Foreskin fibroblast (primary cell): ENCODE measurements at places on chromosomes 2 and 18.

- no peak for DNase-seq
These were observed 4.7 kb downstream of the BUB1 start for GRCh38 chr2:110673201-110673600.

- DNase-seq: peak; percentile 39
These were observed 25.7 kb upstream of the ACAA2 start for GRCh38 chr18:49839012-49839411.

GRCh38 chr2:54572636-54573536, 116.8 kb downstream of the SPTBN1 start:
- DNase-seq: peak; percentile 23

DNA sequence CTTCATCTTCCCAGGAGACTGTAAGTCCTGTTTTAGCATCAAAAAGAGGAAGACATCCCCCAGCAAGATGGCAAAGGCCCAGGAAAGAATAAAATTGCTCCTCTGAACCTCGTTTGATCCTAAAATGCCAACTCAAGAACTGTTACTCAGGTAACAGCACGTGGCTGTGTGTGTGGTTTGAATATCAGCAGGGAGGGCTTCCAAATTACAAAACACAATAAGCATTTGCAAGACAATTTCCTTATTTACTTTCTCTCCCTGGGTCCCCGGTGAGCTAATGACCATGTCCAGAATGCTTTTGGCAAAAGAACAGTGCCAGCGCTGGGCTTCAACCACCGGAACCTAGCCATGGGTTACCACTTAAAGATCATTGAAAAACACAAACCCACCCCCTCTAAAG, 163.6 kb downstream of the C1D start:
- DNase-seq: no peak

DNA sequence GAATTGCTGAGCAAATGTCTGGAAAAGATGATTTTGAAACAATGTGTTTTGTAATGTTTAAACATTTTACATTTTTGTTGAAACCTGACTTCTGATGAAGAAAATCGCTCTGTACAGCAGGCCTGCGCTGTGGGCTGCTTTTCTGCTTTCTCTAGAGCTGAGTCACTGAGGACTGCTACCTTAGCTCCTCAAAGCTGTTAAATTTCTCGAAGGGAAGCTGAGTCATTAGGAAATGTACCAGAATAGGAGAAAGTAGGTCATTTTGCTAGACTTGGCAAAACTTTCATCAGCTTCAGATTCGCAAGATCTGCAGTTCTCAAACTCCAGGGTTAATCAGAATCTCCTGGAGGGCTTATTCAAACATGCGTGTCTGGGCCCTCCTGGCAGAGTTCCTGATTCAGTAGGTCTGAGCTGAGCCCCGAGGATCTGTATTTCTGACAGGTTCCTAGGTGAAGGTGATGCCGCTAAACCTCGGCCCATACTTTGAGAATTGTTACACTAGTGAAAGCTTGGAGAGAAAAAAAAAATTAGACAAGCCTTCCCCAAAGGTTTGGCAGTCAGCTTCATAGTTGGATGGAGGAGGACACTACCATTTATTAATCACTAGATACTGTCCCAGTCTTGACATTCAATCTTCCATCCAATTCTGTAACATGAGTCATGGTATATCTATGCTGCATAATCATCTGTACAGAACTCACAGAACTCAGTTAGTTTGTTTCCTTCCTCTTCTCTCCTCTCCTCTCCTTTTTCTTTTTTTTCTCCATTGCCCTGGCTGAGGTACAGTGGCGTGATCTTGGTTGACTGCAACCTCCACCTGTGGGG, 297.6 kb downstream of the PARD3B start:
- DNase-seq: peak; percentile 91

DNA sequence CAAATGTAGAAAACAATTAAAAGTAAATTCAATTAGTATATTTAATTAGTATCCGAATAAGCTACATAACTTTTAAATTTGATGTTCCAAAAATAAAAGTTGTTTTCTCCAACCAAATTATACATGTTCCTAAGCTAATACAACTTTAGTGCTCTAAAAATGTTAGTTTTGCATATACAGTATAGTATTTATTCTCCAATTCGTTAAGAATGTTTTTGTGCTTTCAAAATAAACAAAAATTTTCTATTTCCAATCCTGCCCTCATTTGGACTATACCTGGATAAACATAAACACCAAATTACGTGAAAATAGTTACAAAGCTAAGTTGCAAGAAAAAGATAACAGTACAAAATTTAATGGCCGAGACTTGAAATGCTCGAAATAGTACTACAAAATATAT, 71.9 kb downstream of the STK39 start:
- no peak for DNase-seq

- no peak for DNase-seq
These were observed 57.5 kb downstream of the PIAS2 start for GRCh38 chr18:46859855-46860254.

- DNase-seq: no peak
These were observed 397.9 kb upstream of the RGPD4 start for GRCh38 chr2:107428781-107429180.

DNA sequence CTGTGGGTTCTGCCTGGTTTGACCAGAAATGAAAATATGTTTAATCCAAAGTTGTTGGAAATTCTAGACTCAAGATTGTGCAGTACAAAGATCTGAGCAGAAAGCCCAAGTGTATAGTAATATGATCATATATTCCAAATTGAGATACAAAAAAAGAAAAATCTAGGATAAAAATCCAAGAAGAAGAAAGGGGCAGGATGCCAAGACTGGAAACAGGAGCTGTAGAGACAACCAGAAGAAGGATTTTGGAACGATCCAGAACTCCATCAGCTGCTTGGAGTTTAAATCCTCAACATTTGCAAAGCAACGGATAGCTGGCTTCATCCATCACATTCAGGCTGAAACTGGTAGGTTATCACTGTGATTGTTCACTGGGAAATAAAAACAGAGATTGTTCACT, 333.6 kb upstream of the UBE2E3 start:
- DNase-seq: no peak

DNA sequence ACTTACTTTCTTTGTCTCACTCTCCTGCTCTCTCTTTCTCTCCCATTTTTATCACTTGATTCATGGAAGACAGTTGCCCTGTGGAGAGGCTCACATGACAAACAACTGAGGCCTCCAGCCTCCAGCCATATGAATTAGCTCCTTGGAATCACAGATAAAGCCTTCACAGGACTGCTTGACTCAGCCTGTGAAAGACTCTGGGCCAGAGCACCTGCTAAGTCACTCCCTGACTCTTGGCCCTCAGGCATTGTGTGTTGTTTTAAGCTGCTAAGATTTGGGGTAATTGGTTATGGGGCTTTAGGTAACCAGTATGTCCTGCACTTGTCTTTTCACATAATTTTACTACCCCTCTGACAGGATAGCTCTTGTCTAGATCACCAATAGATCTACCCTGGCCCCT, 334.9 kb downstream of the SOX11 start:
- no peak for DNase-seq

- peak; percentile 61 for DNase-seq
These were observed 166.7 kb downstream of the AGAP1 start for GRCh38 chr2:235660484-235661082.

GRCh38 chr2:208036357-208036756, 11.0 kb upstream of the PLEKHM3 start:
- DNase-seq: peak; percentile 21

- peak; percentile 24 for DNase-seq
These were observed 23.0 kb downstream of the ERMN start for GRCh38 chr2:157302492-157303099.

- no peak for DNase-seq
These were observed 9.4 kb upstream of the ADD2 start for GRCh38 chr2:70777450-70777849.

GRCh38 chr2:65914244-65914786, 481.9 kb upstream of the SPRED2 start:
- no peak for DNase-seq

GRCh38 chr2:183124957-183125255, 663 bp downstream of the NUP35 start:
- DNase-seq: no peak

DNA sequence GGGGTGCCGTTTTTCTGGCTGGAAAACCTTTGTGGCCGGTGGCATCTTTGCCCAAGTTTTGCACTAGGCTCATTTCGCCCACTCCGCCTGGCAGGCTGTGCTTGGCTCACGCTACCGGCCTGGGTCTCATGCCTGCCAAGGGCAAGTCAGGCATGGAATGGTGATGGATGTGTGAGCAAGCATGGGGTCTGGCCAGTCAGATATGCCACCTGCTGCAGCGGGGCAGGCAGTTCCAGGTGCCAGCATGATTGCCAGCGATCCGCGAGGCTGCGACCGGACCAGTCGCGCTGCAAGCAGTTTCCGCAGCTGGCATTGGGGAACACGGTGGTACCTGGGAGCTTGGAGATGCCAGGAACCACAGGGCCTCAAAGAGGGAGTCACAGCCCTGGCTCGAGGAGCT, 40.6 kb downstream of the TAF1B start:
- DNase-seq: no peak

DNA sequence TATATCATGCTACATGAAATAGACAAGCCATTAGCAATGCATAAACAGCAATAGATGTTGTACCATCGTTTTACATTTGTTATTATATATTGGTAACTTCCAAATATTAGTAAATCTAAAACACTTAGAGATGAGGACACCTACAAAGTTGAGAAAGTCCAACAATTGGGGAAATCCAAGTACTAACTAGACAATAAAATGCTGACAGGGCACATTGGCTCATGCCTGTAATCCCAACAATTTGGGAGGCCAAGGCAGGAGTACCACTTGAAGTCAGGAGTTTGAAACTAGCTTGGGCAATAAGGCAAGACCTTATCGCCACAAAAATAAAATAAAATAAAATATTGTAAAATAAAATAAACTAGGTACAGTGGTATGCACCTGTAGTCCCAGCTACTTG, 1023.1 kb downstream of the SUCLG1 start:
- no peak for DNase-seq

DNA sequence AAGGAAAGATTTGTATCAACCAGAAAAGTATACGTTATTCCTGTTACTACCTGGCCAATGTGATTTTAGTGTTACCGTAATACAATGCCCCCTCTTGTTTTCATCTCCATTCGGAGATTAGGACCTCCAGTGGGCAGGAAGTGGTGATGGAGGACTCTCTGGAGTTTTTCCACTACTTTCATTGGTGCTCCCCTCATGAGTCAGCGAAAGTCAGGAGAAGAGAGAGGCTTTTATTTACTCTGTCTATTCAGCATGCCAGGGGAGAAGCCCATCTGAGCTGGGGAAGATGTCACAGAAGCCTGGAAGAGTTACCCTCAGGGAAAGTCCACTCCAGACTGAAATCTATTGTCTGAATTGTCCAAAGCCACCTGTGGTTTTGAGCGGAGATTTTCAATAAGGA, 88.2 kb upstream of the THUMPD2 start:
- no peak for DNase-seq

- no peak for DNase-seq
These were observed 69.7 kb downstream of the LYPD6 start for GRCh38 chr2:149399934-149400615.

GRCh38 chr2:40584432-40584831, 132.5 kb upstream of the SLC8A1 start:
- peak; percentile 48 for DNase-seq

DNA sequence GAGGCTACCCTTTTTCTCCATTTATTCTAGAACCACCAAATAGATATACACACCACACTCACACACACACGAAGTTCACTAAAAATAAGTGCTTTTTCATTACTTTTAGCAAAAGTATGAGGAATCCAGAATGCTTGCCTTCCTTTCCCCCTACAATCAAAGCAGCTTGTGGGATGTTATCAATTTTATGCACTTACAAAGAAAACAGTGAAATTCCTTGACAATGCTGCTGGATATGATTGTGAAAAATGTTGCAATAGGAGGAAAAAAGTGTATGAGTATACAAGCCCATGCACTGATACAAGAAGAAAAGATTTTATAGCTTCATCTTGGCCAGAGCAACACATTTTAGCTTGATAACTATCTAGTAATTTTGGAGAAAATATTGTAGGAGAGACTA, 269.2 kb downstream of the XIRP2 start:
- no peak for DNase-seq

GRCh38 chr2:105504459-105504858, 105.6 kb upstream of the FHL2 start:
- DNase-seq: no peak

DNA sequence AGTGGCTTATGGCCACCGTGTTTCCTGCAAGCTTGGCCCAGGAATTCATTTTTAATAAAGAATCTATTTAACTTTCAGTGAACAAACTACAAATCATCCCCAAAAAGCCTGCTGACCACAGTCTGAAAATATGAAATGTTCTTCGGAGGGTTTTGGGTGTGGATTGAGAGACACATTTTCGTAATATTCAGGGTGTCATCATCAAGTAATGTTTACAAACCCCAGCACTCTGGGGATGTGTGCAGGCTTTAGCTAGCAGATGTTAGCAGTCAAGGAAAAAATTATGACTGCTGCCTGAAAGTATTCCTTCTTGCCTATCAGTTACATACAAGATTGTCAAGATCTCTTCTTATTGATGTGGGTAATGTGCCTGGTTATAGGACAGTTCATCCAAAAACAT, 143.9 kb upstream of the FN1 start:
- DNase-seq: peak; percentile 95

DNA sequence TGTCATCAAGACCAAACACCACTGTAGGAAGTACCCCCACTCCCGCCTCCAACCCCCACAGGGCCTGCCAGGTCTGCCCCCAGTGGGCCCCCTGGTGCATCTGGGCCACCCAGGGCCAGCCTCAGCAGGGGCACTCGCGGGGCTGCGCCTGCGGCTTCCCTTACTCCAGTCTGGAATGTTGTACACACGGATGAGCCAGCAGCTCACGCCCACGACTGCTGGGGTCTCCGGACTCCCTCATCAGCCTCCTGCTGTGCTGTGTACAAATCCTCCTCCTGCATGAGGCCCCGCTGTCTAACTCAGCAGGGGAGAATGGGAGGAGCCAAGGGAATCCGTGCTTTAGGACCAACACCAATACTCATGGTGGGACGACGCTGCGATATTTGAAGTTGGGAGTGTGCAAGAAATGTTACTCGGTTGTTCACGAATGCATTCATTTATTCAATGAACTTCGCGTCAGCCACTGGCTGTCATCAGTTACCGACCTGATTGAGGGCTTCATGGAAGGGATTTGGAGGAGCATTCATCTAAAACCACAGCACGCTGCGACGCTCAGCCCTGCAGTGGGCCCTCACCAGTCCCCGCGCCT, 654 bp upstream of the ASB1 start:
- peak; percentile 64 for DNase-seq

DNA sequence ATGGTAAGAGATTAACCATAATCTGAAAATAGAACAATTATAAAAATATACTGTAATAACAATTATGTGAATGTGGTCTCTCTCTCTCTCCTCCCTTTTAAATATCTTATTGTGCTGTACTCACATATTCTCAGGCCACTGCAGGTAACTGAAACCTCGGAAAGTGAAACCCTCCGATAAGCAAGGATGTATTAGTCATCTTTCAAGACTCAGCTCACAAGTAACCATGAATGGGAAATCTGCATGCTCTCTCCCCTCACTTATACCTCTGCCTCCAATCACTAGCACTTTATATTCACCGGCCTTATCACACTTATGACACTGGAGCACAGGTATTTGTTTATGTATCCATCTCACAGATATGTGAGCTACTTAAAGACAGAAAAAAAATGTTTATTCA, 139.7 kb downstream of the LRP2 start:
- no peak for DNase-seq

GRCh38 chr2:223416815-223417610, 185.1 kb downstream of the SCG2 start:
- DNase-seq: peak; percentile 51
